Left ventricle myocardium superior (tissue), 1 donor: ENCODE measurements at places on chromosomes 2 and 18. TPM values are rescaled to one million over a fixed set of nuclear protein-coding genes. Genes with fewer than 3 reads are reported as not detected.

DNA sequence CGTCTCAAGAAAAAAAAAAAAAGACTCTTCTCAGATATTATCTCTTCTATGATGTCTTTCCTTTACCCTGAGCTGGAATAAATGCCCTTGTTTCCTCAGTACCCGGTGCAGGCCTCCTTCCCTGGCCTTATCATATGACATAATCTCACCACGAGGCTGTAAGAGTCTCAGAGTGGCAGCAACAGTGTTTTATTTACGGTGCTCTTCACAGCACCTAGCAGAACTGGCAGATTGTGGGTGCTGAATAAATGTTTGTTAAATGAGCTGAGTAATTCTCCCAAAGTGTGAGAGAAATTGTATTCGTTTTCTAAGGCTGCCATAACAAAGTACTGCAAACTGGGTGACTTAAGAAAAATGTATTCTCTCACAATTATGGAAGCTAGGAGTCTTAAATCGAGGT lies 82.8 kb upstream of the CD28 start:
- no peak for DNase-seq

DNA sequence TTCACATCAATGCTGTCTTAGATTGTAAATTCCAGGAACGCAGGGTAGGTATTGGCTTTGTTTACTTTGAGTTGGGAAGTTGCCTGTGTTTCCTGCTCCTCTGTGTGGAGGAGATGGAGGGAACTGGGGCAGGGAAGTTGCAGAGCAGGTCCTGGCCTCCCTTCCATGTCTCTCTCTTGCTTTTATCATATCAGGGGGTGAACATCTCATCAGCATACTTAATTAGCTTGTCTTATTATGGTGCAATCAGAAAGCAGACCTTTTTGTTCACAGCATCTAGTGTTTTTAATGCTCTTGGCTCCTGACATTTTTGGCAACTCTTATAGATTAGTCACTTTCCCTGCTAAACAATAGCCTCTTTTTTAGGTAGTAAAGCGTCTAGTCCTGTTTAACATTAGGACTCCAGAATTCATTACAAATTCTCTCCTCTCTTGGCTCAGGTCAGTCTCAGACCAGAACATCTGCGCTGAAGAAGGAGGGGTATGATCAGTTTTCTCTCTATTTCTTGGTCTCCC lies 11.5 kb upstream of the DIPK1C start:
- DNase-seq = no peak

- no peak for DNase-seq
Measured at GRCh38 chr2:235832941-235833340, 335.2 kb downstream of the GBX2 start.

GRCh38 chr18:32548688-32549087 lies 78.0 kb upstream of the GAREM1 start:
- DNase-seq = no peak

DNA sequence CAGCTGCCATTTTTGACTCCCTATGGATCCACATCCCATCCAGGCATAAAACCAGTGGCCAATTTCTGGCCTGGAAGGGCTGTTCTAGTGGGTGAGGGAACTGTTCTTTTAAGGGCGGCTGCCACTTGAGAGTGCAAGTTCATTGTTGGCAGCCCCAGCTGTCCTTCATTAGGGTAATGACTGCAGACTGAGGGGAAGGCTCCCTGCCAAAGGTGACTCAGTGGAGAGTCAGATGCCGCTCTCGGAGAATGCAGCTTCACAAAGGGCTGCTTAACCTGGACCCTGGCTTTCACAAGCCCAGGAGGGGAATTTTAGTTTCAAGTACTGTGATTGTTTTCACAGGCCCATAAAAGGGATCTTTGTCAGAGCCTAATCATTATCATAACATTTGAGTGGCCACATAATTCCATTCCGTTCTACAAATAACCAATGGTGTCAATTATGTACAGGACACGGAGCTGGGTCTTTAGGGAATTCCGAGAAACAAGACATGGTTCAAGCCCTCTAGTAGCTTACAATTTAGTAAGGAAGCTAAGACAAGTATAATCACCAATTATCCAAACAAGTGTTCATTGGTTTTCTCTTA lies 235.7 kb downstream of the CDCA7 start:
- DNase-seq = peak; percentile 71

GRCh38 chr2:173386021-173386737 lies 31.5 kb downstream of the CDCA7 start:
- DNase-seq = no peak

GRCh38 chr18:45774065-45774521 lies 50.1 kb downstream of the SLC14A1 start:
- DNase-seq = no peak

GRCh38 chr2:100588071-100588786 lies 25.4 kb downstream of the PDCL3 start:
- no peak for DNase-seq

GRCh38 chr2:224645722-224646121 lies 60.6 kb upstream of the CUL3 start:
- DNase-seq = no peak

GRCh38 chr2:241903121-241904010 lies 33.8 kb downstream of the RTP5 start:
- DNase-seq = peak; percentile 22

- DNase-seq = no peak
Measured at GRCh38 chr2:77322431-77322830, 199.7 kb downstream of the LRRTM4 start.

DNA sequence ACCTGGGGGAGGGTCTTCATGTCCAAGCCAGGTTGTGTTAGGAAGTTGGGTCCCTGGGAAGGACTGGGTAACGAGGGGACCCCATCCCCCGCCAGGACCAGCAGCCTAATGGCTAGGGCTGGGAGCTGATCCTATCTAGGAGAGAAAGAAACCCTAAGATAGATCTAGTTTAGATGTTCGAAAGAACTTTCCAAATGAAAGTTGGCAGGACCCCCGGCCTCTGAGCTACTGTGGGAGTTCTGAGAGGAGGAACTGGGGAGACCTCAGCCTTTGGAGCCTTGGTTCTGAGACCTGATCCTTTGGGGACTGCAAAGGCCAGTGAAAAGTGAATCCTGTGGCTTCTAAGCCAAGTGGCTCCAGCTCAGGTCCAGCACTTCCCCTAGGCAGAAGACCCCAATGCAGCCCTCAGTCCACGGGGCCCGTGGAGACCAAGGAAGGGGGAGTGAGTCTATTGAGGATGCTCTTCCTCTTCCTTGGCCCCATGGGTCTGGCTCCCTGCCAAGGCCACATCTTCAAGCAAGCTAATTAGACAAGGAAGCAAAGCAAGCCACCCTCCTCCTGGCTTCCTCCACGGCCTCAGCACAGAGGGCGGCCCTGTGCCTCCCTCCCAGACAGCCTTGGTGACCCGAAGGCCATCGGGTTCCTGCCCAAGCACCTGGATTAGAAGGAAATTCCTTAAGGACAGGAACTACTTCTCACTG lies 23.5 kb downstream of the CCT7 start:
- peak; percentile 55 for DNase-seq

DNA sequence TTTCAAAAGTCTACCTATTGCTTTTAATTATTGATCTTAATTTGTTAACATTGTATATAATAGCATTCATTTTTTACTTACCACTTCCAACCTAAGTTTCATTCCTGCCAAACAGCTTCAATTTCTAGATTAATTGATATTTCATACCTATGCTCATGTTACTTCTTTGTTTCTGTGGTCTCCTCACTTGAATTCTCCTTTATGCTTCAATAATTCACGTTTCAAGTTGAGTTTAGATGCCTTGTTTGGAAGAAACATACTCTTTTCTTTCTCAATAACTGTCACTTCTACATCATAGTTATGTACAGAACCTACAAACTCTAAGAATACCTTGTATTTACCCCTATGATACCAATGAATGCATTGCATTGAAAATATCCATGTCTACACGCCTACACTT lies 862.2 kb upstream of the LRATD1 start:
- DNase-seq = no peak

- peak; percentile 35 for DNase-seq
Measured at GRCh38 chr2:88765154-88765888, 73.8 kb downstream of the RPIA start.

GRCh38 chr2:26438526-26438925 lies 36.8 kb downstream of the DRC1 start:
- DNase-seq = no peak

DNA sequence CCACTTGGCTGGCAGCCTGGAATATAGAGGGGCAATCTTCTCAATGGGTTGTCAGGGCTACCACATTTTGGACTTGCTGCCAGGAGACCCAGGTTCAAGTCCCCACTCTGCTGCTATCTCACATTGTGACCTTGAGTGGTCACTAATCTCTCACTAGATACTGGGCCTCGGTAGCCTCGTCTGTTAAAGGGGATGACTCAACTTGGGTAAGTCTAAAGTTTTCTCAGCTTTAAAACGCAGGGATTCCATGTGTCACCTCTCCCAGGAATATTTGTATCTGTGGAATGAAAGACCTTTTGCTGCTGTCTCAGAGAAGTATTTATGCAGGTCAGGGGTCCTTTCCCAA lies 86.3 kb downstream of the SEMA4F start:
- no peak for DNase-seq

- no peak for DNase-seq
Measured at GRCh38 chr2:10501980-10502802, 54.1 kb upstream of the ODC1 start.

DNA sequence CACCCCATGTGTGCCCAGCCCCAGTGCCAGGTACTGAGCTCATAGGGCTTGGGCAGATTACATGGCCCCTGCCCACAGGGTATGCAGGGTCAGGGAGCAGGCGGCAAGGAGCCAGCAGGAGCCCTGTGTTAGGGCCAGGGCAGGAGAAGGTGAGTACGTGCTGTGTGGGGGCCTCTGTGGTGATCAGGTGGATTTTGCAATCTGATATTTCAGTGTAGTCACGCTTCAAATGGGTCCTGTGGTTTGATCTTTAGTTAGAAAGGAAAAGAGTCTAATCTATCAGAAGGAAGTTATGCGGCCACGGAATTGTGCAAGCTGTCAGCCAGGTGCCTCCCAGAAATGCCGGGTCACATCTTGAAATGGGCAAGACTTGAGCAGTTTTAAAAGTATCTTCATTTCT lies 13.9 kb downstream of the UBE2F start:
- DNase-seq = no peak

- no peak for DNase-seq
Measured at GRCh38 chr18:36153771-36154170, 24.1 kb downstream of the ELP2 start.

DNA sequence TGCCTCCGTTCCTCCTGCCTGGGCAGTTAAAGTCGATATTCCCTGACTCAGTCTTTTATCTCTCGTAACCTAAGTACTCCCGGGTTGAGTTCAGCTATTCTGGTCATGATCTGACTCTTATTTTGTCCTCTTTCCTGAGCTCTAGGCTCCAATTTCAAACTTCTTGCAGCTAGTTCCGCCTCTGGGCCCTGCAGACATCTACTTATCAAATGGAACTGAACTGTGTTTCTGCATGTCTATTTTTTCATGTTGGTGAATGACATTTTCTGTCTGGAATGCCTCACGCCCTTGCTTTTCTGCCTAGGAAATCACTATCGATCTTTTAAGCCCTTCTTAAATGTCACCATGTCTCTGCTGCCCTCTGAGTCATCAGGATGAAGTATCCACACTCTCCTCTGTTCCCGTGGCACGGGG lies 101.5 kb downstream of the VAPA start:
- no peak for DNase-seq

DNA sequence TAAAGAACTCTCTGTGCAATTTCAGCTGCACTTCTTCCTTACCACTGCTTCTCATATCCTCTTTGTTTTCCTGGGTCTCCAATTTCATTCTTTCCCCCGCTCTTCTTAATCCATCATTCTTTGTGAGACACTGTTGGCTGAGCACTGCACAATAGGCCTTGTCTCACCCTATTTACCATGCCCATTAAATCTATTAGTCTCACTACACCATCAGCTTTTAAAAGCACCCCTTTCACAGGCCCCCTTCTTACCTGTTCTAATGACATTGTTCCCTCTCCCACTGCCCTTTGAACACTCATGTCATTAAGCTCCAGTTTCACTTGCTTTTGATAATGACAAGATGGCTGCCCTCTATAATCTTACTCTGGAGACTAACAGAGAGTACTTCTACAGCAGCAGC lies 404.1 kb upstream of the ACVR2A start:
- no peak for DNase-seq

DNA sequence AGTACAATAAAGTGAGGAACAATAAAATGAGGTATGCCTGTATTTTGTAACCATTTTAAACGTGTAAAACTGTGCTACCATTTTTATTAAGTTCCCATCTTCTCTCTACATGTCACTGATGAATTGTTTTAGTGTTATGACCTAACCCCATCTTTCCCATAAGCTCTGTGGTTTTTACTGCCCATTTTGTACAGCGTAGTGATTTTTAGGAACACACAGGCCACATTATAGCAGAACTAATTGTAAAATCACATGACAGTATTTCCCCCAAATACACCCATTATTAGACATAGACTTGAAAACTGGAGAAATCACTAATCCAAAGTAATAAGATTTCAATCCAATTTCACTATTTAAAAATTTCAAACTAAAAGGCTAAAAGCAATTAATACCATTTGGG lies 130.7 kb downstream of the TMEM247 start:
- no peak for DNase-seq

GRCh38 chr2:101328474-101329007 lies 20.0 kb upstream of the RNF149 start:
- DNase-seq = no peak

DNA sequence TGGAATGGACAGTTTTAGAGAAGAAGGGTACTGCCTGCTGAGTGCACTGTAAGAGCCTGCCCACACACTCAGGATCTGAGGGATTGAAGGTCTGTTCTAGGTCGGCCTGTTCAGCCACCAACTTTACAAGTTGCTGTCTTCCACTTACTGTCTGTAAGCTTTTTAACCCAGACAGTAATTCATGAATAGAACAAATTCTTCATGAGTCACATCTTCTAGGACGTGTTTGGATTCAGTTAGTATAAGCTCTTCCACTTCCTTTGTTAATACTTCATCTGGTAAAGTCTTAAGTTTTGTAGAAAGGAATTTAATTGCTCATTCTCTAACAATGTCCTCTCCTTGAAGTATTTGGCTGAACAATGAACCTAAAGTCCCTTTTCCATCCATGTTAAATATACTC lies 74.6 kb downstream of the PDE11A start:
- no peak for DNase-seq

- no peak for DNase-seq
Measured at GRCh38 chr2:111244864-111245263, 124.2 kb downstream of the BCL2L11 start.

- peak; percentile 86 for DNase-seq
Measured at GRCh38 chr2:239249776-239250175, 151.0 kb downstream of the HDAC4 start.

- DNase-seq = no peak
Measured at GRCh38 chr2:165660361-165660760, 133.7 kb downstream of the GALNT3 start.

- no peak for DNase-seq
Measured at GRCh38 chr18:60413944-60414547, 41.5 kb upstream of the MC4R start.

Gene MOGAT1
- total RNA-seq = 0.25 TPM

Gene MAPK4
- total RNA-seq = 28.8 TPM

Gene TEX44
- not detected for total RNA-seq

Gene LMAN1
- 53.6 TPM for total RNA-seq

Gene CCDC85A
- 5.5 TPM for total RNA-seq

Gene TYW5
- total RNA-seq = 2.5 TPM

Gene CFAP210
- not detected for total RNA-seq

Gene ANKRD53
- 0.92 TPM for total RNA-seq

Gene TRAF3IP1
- total RNA-seq = 13.8 TPM

Gene EML4
- 4.7 TPM for total RNA-seq

Gene ANO7
- total RNA-seq = 1.1 TPM

Gene CCBE1
- total RNA-seq = 0.92 TPM
